ENCODE measurements at places on chromosomes 4 and X. TPM values are rescaled to one million over a fixed set of nuclear protein-coding genes. Genes with fewer than 3 reads are reported as not detected.

The PAK3 gene
- total RNA-seq, result not detected

The GPRIN3 gene
- total RNA-seq, result 0.05 TPM

The SPANXN4 gene
- not detected for total RNA-seq

DNA sequence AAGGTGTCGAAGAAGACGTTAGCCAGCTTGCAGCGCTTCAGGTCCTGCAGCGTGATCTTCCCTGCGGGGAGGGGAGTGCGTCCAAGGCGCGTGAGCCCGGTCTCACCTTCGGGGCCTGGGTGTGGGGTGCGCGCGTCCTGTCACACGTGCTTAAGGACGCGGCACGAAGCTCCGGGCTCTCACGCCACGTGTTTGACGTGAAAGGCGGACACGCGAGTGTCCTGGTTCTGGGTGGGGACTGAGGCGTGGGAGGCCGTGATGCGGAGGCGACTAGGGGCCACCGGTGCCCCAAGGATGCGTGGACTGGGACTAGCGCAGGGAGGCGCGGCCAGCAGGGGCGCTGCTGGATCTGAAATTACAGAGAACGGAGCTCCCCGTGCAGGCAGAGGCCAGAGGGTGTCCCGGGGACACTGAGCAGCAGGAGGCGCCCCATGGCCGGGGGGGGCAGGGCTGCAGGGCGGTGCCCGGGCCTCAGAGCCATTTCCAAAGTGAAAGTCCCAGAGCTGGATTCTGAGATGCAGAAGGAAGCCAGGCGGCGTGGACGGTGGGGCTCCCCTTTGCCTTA, 20.3 kb upstream of the GTPBP6 start:
- H3K27me3 ChIP-seq, result no peaks in the 10 kb centered on the region
- no peak overlapping the region for H3K4me3 ChIP-seq
- no peaks in the 10 kb centered on the region for H3K36me3 ChIP-seq
- no peaks in the 10 kb centered on the region for H3K4me1 ChIP-seq
- DNase-seq, result no peak
- no peak overlapping the region for H3K27ac ChIP-seq

DNA sequence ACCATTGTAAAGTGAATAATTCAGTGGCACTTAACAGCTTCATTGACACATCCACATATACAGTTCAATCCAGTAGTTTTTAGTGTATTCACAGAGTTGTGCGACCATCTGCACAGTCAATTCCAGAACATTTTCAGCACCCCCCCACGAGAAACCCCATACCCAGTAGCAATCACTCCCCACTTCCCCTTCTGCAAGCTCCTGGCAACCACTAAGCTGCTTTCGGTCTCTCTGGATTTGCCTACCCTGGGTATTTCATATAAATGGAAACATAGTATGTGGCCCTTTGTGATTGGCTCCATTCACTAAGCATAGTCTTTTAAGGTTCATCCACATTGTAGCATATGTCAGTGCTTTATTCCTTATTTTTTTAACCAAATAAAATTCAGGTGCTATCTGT, 10.0 kb downstream of the MSL3 start:
- no peaks in the 10 kb centered on the region for H3K36me3 ChIP-seq
- no peak for DNase-seq
- H3K4me3 ChIP-seq, result no peak overlapping the region
- no peaks in the 10 kb centered on the region for H3K4me1 ChIP-seq

GRCh38 chrX:63656871-63657580, 128.0 kb downstream of the ARHGEF9 start:
- no peaks in the 10 kb centered on the region for H3K27me3 ChIP-seq
- no peak overlapping the region for H3K4me3 ChIP-seq
- no peaks in the 10 kb centered on the region for H3K4me1 ChIP-seq
- DNase-seq, result no peak

DNA sequence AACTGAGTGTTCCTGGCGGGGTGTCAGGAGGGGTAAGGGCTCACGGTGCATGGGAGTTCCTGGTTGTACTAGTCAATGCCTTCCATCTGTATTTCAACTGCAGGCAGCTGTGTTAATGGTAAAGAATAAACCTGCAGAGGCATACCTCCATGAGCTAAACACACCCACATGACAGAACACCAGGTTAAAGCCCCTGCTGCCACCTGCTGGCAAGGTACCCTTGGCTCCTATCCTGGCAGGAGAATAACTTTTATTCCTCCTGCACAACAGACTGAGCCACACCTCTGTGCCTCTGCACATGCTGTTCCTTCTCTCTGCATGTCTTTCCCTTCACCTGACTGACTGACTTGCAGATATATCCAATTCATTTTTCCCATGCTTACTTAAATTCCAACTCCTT, 11.1 kb downstream of the ITIH6 start:
- DNase-seq, result no peak
- H3K4me1 ChIP-seq, result no peaks in the 10 kb centered on the region
- no peaks in the 10 kb centered on the region for H3K36me3 ChIP-seq

GRCh38 chr4:2285613-2286381, 23.9 kb upstream of the MXD4 start:
- H3K27me3 ChIP-seq, result no peaks in the 10 kb centered on the region
- no peak overlapping the region for H3K4me3 ChIP-seq
- no peaks in the 10 kb centered on the region for H3K36me3 ChIP-seq
- no peak overlapping the region for H3K27ac ChIP-seq
- peak; percentile 23 for DNase-seq
- no peaks in the 10 kb centered on the region for H3K4me1 ChIP-seq

DNA sequence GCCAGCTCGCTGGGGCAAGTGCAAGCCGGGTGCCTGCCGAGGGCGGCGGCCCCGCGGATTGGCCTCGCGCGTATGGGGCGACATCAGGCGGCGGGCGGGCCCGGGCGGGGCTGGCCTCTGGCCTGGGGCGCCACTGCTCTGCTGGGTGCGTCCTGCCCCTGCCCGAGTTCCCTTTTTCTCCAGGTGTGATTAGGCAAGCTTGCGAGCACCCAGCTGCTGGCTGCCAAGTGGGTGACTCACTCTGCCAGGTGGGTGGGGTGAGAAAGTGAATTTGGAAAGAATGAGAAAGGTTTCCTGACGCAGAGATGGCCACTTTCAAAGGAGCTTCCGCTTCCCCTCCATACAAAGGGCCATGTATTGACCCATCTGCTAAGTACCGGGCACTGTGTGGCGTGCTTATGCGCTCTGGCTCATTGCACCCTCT, 32.5 kb downstream of the FGFBP1 start:
- peak overlapping the region; percentile 43 for H3K27ac ChIP-seq
- peak; percentile 67 for DNase-seq
- H3K36me3 ChIP-seq, result no peaks in the 10 kb centered on the region

- no peak overlapping the region for H3K27ac ChIP-seq
- no peak for DNase-seq
- no peak overlapping the region for H3K4me3 ChIP-seq
- no peaks in the 10 kb centered on the region for H3K4me1 ChIP-seq
- H3K36me3 ChIP-seq, result no peaks in the 10 kb centered on the region
Observed at GRCh38 chr4:17567271-17567670, 9.7 kb upstream of the LAP3 start.

DNA sequence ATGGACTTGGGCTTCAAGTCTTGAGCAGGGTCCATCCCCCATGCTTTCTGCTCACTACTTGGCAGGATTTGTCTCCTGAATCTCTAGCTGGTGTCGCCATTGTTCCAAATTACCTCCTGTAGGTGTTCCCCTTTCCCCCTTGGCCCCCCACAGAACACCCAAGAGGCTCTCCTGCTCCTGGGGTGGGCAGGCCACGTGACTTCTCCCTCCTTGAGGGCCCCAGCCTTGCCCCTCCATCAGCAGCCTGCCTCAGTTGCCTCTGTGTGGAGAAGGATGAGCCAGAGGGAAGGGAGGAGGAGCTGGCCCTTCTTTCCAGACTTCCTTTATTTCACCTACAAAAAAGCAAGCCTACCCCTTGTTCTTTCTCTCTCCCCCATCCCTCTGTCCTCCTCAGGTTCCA, 1.8 kb downstream of the GPR78 start:
- no peaks in the 10 kb centered on the region for H3K4me1 ChIP-seq
- no peaks in the 10 kb centered on the region for H3K36me3 ChIP-seq
- no peak overlapping the region for H3K27ac ChIP-seq
- no peak for DNase-seq

- no peak overlapping the region for H3K4me3 ChIP-seq
- H3K36me3 ChIP-seq, result no peaks in the 10 kb centered on the region
- H3K27me3 ChIP-seq, result no peaks in the 10 kb centered on the region
- no peaks in the 10 kb centered on the region for H3K4me1 ChIP-seq
- H3K27ac ChIP-seq, result no peak overlapping the region
Observed at GRCh38 chrX:102739657-102740056, 19.1 kb downstream of the GPRASP3 start.

DNA sequence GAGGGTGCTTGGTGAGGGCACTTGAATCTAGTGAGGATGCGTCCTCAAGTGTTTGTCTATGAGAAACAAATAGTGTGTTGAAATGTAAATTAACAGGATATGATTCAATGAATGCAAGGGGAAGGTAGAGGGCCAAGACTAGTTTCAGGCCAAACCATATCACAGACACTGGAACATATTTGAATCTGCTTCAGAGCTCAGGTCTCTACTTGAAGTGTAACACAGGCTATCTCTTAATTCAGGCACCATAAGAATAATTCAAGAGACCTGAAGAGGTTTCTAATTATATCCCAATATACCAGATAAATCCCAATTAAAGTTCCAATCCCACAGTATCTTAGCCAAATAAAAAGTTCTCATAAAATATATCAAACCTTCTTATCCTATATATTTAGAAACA, 146.5 kb upstream of the INTU start:
- no peaks in the 10 kb centered on the region for H3K27me3 ChIP-seq
- no peak for DNase-seq
- H3K27ac ChIP-seq, result no peak overlapping the region
- H3K36me3 ChIP-seq, result no peaks in the 10 kb centered on the region
- no peak overlapping the region for H3K4me3 ChIP-seq

- no peaks in the 10 kb centered on the region for H3K27me3 ChIP-seq
- H3K27ac ChIP-seq, result no peak overlapping the region
- H3K4me3 ChIP-seq, result no peak overlapping the region
- no peak for DNase-seq
Observed at GRCh38 chrX:69389101-69389501, 115.0 kb upstream of the NALF2 start.

DNA sequence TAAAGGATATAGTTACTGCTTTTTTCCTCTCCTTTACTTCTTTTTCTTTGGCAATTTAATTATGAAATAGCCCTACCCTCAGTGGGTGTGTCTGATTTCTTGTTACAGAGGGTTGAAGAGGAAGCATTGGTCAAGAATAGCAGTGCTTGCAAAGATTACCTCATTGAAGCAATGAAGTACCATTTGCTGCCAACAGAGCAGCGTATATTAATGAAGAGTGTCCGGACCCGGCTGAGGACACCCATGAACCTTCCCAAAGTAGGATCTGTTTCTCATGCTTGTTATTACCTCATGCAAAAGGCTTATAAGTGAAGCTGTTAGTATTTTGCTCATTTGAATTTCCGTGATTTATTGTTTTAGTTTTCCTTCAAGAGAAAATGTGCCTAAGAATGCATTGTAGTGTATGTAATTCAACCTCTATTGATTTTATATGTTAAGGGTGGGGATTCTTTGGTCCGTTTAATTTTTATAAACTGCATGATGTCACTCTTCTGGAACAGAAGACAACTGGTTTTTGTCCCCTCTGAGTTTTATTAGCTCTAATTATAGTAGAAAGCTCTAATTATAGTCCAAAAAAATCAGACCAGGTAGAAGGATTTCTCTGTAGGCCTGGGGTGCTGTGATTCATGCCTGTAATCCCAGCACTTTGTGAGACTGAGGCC, 27.9 kb upstream of the MSMO1 start:
- H3K4me3 ChIP-seq, result no peak overlapping the region
- H3K4me1 ChIP-seq, result no peaks in the 10 kb centered on the region
- no peaks in the 10 kb centered on the region for H3K27me3 ChIP-seq
- H3K27ac ChIP-seq, result no peak overlapping the region
- DNase-seq, result no peak
- no peaks in the 10 kb centered on the region for H3K36me3 ChIP-seq

- no peak overlapping the region for H3K27ac ChIP-seq
- DNase-seq, result no peak
- peaks cover 29% of the 10 kb centered on the region for H3K4me1 ChIP-seq
- H3K36me3 ChIP-seq, result no peaks in the 10 kb centered on the region
- no peak overlapping the region for H3K4me3 ChIP-seq
- no peaks in the 10 kb centered on the region for H3K27me3 ChIP-seq
Observed at GRCh38 chr4:87032884-87033533, 98.2 kb downstream of the AFF1 start.

GRCh38 chrX:76987381-76987780, 459.8 kb upstream of the FGF16 start:
- H3K27ac ChIP-seq, result no peak overlapping the region
- H3K4me3 ChIP-seq, result no peak overlapping the region
- H3K4me1 ChIP-seq, result no peaks in the 10 kb centered on the region
- DNase-seq, result no peak
- no peaks in the 10 kb centered on the region for H3K36me3 ChIP-seq

DNA sequence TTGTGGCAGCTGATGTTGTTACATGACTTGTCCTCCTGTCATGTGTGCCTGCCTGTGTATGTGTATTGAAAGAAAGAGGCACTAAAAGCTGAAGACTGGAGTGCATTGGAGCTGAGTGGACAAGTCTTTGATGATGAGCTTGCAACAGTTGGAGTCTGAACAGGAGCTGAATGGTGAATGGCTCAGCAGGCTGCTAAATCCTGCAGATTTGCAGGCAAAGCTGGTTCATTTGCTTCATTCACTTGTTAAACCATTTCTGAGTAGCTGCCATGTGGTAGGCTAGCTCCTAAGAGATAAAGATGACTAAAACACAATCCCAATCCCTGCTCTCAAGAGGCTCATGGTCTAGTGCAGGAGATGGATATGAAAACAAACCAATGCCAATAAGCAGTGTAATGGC, 217.3 kb downstream of the CHRDL1 start:
- no peaks in the 10 kb centered on the region for H3K4me1 ChIP-seq
- H3K27ac ChIP-seq, result no peak overlapping the region
- no peaks in the 10 kb centered on the region for H3K27me3 ChIP-seq
- no peak overlapping the region for H3K4me3 ChIP-seq
- no peaks in the 10 kb centered on the region for H3K36me3 ChIP-seq

DNA sequence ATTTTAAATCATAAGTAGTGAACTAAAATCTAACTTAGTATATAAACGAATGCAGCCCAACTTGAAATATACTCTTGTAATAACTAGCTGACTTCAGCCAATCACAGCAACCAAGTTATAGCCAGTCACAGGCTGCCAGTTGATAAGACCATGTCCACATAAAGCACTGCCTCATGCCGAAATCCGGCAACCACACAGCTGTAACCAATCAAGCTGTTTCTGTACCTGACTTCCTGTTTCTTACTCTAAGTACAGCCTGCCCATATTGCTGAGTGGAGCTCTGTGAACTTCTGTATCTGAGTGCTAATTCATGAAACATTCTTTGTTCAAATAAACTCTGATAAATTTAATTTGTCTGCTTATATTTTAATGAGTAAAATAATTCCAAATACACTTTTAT, 805.3 kb upstream of the EPHA5 start:
- no peak overlapping the region for H3K27ac ChIP-seq
- DNase-seq, result no peak
- no peak overlapping the region for H3K4me3 ChIP-seq

DNA sequence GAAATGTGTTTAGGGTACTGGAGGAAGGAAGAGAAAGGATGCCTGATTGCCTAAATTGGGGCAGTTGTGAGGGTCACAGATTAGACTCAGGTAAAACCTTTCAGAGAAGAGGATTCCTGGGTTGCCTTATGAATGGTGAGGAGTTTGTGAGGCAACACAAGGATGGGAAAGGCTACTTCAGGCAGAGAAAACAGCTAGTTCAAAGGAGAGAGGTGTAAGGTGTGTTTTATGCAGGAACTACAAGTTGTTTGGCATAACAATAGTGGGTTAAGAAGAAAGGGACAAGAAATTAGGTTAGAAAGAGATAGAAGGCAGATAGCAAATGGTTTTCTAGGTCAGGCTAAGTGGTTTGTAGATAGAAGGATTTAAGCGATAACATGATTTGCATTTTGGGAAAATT, 75.1 kb upstream of the PGRMC2 start:
- H3K4me3 ChIP-seq, result no peak overlapping the region
- no peak for DNase-seq
- no peak overlapping the region for H3K27ac ChIP-seq

Data from Caco-2 (cell line).